ENCODE measurements at places on chromosomes 5 and 9. TPM values are rescaled to one million over a fixed set of nuclear protein-coding genes. Genes with fewer than 3 reads are reported as not detected.

The AHRR gene
- total RNA-seq: 1.6 TPM

The TAF11L8 gene
- not detected for total RNA-seq

The APBB3 gene
- total RNA-seq: 49.3 TPM

The NR4A3 gene
- 5.6 TPM for total RNA-seq

The AUH gene
- 18.8 TPM for total RNA-seq

The FGF18 gene
- total RNA-seq: 0.27 TPM

The CCIN gene
- total RNA-seq: not detected

- ATAC-seq: no peak
These were observed 28.9 kb upstream of the CTXN3 start for GRCh38 chr5:127619908-127620479.

DNA sequence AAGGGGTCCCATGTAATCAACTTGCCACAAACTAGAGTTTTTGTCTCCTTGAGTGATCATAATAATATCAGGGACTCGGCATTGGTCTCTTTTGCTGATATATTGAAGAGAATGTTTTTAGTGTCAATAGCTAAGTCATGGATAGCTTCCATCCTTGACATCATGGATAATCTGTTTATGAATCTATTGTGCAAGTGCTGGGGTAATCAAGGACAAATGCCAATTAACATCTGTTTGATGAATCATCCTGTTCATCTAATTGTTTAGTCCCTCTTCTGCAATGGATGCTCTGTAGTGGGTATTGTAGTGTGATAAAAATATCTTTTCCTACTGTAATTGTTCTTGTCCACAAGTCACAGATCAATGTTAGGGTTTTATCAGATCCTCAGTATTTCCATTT, 607.5 kb upstream of the SEMA6A start:
- no peak for ATAC-seq

DNA sequence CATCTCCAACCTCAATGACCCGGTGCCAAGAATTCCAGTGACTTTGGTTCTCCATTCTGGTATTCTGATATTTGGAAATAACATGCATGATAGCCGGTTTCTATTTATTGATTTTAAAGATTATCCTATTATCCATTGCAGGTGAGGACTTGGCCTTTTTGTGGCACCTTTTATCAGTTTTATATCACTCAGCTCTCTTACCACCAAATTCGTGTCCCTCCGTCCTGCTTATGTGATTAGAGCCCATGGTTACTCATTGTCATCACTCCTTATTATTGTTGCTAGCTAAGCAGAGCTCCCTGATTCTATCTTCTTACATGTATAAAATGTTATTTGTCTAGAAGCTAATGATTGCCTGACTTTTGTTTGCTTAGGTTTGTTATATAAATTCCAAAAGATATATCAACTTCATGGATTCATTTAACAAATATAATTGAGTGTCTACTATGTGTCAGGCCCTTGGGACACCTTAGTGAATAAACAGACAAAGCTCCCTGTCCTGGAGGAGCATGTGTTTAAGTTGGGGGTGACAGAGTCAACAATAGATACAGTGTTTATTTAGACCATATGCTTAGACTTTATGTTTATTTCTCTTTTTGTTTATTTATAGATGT, 138.2 kb downstream of the ADAMTS16 start:
- no peak for ATAC-seq

- ATAC-seq: no peak
These were observed 89.3 kb upstream of the ADAMTS16 start for GRCh38 chr5:5050801-5051200.

- peak; percentile 72 for ATAC-seq
These were observed 26.9 kb upstream of the EXOC3 start for GRCh38 chr5:415928-416635.

- ATAC-seq: no peak
These were observed 184.0 kb upstream of the GDNF start for GRCh38 chr5:38023799-38024198.

GRCh38 chr5:103120607-103121200, 603 bp downstream of the PPIP5K2 start:
- peak; percentile 0 for ATAC-seq

DNA sequence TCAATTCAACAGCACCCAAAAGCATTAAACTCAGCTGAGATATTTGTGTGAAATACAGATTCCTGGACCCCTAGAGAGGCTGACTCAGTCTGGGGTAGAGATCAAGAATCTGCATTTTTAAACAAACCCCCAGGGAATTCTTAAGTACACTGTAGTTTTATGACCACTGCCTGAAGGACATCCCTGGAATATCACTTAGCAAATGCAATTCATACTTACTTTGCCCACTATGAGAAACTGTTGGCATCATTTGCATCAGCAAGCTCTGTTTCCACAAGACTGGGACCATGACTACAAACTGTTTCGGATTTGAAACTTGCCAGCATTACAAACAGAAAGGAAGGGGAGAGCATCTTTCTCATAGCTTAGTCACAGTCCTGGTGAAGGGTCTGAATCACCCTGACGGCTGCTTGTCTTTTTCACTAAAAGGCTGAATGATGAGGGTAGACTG, 63.7 kb downstream of the MLLT3 start:
- peak; percentile 28 for ATAC-seq

DNA sequence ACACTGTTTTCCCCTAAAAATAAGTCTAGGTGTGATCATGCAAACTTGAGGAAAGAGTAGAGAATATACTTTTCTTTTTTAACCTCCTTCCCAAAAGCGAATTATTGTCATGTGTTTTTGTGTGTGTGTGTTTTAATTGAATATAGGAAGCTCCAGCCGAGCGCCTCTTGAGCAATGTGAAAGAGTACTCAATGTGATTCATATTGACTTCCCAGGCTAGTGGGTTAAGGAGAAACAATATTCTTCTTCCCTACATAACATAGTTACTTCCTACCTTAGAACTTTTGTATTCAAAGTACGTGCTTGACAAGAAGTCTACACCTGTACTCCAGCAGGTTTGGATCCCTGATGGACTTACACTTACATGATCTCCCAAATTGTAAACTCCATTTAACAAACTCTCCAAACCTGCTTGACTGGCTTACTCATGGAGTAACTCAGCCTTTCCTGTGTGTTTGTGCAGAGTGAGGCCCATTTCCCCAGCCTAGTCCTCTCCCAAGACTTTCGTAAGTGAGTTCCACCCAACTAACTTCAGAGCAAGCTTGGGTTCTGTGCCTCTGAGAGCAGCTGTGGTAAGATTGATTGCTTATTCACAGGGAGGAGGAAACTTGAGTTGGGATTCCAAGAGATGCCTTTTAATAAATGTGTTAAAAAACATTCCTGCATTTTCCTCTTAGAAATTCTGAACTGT, 9.3 kb downstream of the SLC28A3 start:
- peak; percentile 99 for ATAC-seq
